MCF 10A (cell line): ENCODE measurements at places on chromosomes 1 and 21.
A peak's percentile ranks its signal among the peaks of the same experiment; 100 is the strongest.

DNA sequence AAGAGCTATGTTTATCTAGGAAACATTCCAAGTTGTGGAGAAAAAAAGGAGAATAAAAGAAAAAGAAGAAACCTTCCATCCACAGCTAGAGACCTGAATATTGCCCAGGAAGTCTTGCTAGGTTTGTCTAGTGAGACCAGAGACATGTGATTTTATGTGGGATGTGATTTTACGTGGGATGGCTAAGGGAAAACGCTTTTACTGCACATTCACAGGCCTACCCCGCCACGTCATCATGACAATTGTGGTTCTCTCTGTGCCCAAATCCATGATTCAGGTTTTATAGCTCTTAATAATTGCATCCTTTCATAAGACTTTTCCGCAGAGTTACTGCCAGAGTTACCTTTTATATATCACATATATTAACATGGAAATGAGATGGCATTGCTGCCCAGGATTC, 86.4 kb upstream of the SSX2IP start:
- DNase-seq = peak; percentile 65

DNA sequence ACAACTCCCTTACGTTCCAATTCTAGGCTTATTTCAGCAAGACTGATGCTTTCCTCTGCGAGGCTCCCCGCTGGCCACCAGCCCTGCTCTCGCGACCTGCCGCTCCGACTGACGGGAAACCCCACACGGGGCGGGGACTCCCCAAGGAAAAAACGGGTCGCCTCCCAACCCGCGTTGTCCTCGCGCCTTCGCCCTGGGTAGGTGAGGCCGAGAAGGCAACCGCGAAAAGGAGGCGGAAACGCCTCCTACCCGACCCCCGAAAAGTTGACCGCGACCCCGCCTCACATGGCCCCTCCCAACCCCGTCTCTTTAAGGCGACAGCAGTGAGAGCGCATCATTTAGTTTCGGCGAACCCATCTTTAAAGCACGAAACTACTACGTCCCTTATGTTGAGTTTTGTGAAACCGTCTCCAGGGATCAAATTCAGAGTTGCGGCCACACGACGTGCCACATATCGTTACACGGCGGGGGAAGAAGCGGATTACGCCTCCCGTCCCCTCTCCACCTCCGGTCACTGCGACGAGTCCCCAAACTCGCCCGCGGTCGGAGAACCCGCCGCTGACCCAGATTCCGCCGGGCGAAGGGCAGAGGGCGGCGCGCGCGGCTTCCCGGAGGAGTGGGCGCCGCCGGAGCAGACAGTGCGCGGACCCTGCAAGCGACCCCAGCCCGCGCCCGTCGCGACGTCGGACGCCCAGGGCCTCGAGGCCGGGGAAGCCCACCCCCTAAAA, 1.2 kb downstream of the ANP32E start:
- DNase-seq = peak; percentile 89

GRCh38 chr1:38246955-38247952, 200.7 kb upstream of the POU3F1 start:
- peak; percentile 4 for DNase-seq

GRCh38 chr1:209356976-209357377, 226.5 kb upstream of the CAMK1G start:
- DNase-seq = peak; percentile 86

DNA sequence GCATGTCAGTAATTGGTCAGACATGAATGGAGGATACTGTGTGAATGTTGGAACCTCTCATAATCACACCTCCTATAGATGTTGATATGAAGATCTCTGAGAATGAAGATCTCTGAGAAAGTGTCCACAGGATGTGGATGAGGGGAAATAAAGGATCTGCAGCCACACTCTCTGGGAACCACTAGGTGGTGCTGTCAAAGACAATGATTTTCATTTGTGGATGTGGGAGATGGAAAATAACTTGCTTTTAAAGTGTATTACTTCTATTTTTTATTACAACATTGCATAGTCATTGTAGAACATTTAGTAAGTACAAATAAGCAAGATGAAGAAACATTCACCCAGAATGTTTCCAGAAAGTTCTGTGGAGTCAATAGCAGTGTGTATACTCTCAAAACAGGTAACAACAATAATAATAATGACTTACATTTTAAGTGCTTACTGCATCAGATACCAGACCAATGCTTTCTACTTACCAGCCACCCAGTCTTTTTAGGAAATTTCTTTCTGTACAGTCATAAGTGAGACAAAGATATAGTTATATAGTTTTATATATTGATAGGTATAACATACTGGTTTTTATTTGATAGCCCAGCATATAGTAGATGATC, 128.2 kb downstream of the ATG4C start:
- DNase-seq = peak; percentile 35

DNA sequence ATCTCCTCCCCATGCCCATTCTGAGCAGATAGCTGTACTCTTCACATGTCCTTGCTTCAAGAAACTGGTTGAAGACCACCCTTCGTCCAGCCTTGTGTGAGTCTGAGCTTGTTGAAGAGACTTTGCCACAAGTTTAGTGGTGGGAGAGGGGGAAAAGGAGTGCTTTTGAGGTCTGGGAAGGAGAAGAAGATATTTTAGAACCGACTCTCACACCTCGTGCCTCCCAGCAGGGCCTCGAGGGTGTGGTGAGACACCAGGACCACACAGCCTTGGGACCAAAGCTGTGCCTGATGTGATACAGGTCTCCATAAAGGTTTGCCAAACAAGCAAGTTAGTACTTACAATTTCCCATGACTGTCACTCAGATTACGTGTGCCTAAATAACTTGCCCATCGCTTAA, 201.8 kb downstream of the DYRK1A start:
- DNase-seq = no peak

GRCh38 chr1:241641773-241642592, 1.8 kb upstream of the CHML start:
- peak; percentile 90 for DNase-seq

DNA sequence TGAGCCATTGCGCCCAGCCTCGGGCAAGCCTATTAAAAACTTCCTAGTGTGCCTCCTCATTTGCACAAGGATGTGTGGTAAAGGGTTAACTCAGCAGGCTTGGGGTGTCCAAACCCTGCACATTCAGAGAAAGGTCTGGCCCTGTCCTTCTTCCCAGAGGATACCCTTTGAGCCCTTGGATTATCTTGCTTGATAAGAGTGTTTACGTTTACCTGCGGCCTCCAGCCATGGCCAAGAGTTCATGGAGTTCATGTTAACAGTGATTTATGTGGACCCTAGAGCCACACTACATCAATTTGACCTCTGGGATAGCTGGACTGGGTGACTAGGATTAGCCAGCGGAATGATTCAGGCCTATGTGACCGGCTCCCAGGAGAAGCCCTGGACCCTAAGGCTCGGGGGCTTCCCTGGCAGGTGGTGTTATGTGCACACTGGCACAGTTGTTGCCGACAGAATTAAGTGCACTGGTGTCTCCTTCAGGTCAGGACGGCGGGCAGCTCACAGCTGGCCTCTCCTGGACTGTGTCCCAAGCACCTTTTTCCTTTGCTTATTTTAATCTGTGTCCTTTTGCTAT, 7.7 kb upstream of the TCP10L start:
- DNase-seq = no peak

GRCh38 chr1:32918179-32918578, 17.0 kb upstream of the TMEM54 start:
- no peak for DNase-seq

DNA sequence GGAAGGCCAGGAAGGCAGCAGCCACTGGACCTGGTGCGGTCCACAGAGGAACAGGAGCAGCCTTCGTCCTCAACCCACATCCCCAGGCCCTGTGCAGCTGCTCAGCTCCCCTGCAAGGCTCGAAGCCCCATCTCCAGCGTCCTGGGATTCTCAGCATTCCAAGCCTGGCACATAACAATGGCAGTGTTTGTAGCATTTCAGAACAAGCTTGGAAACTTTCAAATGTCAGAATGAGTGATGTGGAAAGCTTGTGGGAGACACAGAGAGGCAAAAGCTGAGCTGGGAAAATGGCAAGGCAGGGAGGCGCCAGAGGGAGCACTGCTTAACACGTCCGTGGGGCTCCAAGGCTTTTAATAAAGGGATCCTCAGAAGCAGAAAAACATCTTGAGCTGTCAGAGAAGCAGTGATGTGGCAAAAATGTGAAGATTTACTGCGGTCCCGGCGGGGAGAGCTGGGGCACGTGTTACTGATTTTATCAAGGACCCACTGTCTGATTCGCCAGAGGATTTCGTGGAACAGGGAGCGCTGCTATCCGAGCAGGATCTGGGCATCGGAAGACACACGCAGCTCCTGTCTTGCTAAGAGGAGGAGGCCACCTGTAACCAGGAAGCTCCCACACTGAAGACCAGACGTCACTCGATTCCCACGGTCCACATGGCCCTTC, 38.1 kb downstream of the TOMM20 start:
- DNase-seq = no peak

GRCh38 chr1:82806133-82806532, 1005.4 kb downstream of the ADGRL2 start:
- no peak for DNase-seq

DNA sequence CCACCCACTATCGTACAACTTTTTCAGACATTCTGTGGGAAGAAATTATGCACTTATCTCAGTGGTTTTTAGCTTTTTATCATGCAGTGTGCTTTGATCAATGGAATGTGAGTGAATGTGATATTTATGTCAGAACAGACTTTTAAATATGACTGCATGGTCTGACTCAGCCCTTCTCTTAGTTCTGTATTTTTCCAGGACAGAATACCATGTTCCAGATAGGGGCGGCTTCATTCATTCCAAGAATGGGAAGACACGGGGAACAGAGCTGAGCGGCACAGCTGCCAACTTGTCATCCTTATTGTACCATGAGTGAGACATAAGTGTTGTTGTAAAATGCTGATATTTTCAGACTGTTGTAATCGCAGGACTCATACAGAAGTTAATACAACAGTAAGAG, 214.6 kb upstream of the NCAM2 start:
- DNase-seq = peak; percentile 41

GRCh38 chr1:243354511-243355153, 98.8 kb downstream of the SDCCAG8 start:
- no peak for DNase-seq

- DNase-seq = no peak
These were observed 925 bp downstream of the TNNI1 start for GRCh38 chr1:201420608-201421002.

GRCh38 chr1:7425771-7426170, 345.3 kb upstream of the VAMP3 start:
- no peak for DNase-seq

- peak; percentile 14 for DNase-seq
These were observed 78.0 kb downstream of the CDC14A start for GRCh38 chr1:100430325-100430756.

DNA sequence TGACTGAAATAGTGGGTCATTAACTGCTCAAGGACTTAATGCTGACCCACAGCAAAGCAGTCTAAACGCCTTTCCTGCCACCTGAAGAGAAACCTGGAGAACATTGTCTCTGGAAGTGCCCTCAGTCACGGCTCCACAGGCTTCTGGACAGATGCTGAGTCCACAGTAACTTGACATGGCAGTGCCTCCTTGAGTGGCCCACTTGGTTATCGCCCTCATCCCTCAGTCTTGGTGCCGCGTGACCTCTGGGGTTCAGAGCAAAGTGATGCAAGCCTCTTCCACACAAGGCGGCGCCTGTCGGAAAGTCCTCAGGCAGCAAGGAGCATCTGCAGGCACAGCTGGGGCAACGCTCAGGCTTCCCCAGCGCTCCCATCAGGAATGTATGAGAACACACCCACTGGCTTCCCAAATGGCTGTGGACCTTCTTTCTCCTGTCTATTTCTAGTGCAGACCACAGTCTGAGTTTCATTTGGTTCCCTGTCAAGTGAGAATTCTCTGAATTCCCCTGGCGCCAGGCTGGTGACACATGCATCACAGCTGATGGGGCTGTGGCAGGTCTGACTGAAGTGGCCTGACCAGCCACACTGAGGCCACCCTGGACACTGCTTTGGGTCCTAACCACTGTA, 13.0 kb upstream of the ANGPTL7 start:
- no peak for DNase-seq

DNA sequence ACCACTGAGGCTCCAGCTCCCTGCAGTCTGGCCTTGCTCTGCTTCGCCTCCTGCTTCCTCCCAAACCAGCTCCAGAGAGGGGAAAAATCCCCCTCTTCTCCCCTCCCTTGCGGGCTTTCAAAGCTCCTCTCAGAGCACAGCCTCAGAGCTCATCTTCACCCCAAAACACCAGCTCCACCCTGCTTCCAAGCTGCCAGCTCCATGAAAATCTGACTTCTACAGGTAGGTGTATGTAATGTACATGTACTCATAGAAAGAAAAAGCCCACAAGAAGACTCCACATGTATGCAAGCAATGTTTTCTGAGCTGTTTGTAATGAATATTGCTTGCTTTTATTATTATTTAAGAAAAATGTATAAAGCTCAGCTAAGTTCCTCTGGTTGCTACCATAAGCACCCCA, 8.4 kb downstream of the SLC41A1 start:
- no peak for DNase-seq

DNA sequence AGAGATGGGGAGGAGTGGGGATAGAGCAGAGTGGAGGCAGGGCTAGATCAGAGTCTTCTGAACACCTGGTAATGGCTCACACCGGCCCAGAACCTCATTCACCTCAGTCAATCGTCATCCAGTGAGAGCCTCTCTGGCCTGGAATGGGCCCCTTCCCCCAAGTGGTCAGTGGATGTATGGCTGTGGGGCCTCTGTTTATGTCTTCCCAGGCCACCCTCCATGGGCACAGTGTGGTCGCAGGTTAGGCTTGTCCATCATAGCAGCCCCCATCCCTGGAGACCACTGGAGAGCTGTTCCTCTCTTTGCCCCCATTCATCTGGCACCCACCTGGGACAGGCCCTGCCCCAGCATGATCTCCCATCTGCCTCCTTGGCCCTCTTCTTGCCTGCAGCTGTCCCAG, 29.6 kb upstream of the TENT5C start:
- DNase-seq = no peak

GRCh38 chr1:44135886-44136285, 5.5 kb downstream of the KLF18 start:
- no peak for DNase-seq

DNA sequence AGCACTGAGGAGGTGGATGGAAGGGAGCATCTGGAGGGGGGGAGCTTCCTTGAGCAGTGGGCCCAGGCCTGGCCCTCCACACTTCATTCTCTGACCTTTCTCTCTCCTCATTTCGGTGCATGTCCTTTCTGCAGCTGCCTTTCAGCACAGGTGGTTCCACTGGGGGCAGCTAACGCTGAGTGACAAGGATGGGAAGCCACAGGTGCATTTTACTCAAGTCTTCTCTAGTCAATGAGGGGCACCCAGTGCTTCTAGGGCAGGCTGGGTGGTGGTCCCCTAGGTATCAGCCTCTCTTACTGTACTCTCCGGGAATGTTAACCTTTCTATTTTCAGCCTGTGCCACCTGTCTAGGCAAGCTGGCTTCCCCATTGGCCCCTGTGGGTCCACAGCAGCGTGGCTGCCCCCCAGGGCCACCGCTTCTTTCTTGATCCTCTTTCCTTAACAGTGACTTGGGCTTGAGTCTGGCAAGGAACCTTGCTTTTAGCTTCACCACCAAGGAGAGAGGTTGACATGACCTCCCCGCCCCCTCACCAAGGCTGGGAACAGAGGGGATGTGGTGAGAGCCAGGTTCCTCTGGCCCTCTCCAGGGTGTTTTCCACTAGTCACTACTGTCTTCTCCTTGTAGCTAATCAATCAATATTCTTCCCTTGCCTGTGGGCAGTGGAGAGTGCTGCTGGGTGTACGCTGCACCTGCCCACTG, 43.2 kb downstream of the YARS1 start:
- no peak for DNase-seq

GRCh38 chr1:212495766-212496494, 63.2 kb downstream of the NENF start:
- no peak for DNase-seq

GRCh38 chr1:41355761-41356160, 5.5 kb upstream of the FOXO6 start:
- no peak for DNase-seq

GRCh38 chr1:63892632-63893395, 119.0 kb downstream of the ROR1 start:
- DNase-seq = no peak

- DNase-seq = no peak
These were observed 50.5 kb downstream of the PDE9A start for GRCh38 chr21:42703965-42704364.
